Stimulated activated CD4-positive, alpha-beta T cell treated with anti-CD3 and anti-CD28 coated beads, TNF-alpha, amount 100 ng/mL, for 4 hours (primary cell): ENCODE measurements at places on chromosomes 16 and 17.

- DNase-seq: no peak
Observed at GRCh38 chr16:88638323-88639230, at the start of gene IL17C. Gene IL17C, plus strand, starts transcription at chr16:88638572. Its CDS starts 70 bp downstream, at chr16:88638642.

DNA sequence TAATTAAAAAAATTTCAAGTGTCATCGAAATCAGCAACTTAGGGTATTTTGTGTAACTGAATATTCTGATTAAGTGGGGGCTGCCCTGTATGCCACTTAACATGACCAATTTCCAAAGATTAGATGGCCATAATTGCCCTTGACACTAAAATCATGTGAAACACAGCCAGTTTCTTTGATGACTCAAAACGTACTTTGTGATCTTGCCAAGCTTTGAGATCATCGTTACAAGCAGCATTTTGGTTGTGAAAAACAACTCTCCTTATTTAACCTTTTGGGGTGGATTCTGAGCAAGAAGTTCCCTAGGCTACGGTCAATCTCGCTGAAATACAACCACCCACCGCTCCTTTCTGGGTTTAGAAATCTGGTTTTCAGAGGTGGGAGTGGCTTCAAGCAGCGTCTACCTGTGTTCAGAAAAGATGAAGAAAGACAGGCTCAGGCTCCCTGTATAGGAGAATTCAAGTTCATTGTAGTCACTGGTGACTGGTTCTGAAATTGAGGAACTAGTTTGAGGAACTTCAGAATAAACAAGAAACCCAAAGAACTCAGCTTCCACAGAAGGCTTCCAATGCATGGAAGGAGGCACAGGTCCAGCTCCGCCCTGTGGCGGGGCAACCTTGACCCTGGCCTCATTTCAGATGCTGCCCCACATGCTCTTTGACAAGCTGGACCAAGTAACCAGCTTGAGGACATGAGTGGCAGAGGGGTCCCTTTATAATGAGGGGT is 9.4 kb downstream of the MAP3K14 start:
- DNase-seq: peak; percentile 21

DNA sequence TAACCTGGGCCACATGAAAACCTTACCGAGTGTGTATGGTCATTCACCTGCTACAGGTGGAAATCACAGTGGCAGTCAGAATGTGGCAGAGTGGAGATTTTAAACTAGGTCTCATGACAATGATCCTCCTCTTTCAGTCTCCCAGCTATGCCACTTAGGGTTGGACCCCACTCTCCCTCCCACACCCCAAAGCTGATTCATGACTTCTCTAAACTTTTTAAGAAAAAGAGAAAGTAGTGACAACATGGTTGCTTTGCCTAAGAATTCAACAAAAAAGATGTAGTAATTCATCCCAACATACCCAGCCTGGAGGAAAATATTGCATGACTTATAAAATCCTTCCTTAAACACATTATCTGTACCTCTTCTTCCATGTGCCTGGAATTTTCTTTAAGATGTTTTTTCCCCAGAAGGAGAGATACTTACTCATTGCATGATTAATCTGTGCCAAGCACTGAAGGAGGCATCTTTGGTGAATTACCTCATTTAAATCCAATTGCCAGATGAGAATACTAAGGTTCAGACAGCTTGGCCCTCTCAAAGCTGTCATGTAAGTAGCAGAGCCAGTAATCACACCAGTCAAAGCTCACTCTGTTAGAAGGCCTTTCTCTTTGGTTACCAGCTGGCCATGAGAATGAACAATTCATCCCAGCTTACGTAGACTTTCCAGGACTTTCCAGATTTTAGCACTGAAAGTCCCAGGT is 119.9 kb downstream of the COPRS start:
- no peak for DNase-seq

GRCh38 chr16:69894676-69895075 is 56.5 kb upstream of the CLEC18A start:
- DNase-seq: no peak

DNA sequence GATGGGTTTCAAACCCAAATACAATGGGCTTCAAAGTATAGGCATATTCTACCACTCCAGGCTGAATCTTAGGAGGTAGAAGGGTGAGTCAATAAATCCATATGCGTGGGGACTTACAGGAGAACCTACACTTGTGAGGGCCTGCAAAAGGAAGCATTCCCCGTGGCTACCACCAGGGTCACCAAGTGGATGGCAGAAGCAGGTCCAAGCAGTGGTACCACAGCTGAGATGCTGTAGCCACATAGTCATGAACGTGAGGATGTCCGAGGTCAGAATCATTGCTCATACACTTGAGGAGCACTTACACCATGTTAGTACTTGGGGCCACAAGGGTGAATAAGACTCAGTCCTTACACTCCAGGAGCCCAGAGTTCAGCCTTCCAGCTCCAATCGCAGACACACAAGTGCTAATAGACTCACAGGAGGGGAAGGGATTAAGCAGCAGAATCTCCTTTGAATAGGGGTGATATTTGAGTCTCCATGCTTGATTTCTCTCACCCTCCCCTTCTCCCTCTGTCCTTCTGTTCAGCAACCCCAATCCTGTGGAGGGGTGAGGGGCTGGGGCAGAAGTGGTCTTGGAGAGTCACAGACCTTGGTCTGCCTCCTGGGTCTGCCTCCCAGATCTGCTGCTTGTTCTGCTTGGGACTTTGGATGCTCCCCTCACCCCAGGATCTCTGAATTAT is 42.5 kb upstream of the ASIC2 start:
- no peak for DNase-seq
